ENCODE measurements at places on chromosomes 2 and 18. TPM values are rescaled to one million over a fixed set of nuclear protein-coding genes. Genes with fewer than 3 reads are reported as not detected.

- peak; percentile 46 for DNase-seq
These were observed 1.1 kb downstream of the COBLL1 start for GRCh38 chr2:164840458-164840929.

DNA sequence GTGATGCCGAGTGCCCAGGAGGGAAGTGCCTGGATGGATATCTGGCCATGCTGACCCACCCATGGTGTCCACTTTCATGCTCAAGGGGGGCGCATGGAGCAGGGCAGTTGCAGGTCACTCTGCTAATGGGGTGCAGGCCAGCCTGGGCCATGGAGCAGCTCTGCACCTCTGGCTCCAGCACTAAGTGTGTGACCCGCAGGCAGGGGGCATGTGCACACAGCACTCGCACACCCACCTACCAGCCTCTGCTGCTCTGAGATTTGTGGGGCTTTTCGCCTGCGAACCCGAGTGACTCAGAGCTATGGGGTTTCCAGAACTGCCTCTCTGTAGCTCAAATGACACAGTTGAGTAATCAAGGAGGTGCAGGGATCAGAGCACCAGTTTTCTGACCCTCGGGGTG lies 66.2 kb downstream of the CYP26B1 start:
- DNase-seq, result no peak

The UGT1A7 gene
- total RNA-seq, result not detected

- peak; percentile 54 for DNase-seq
These were observed 12.5 kb downstream of the NPC1 start for GRCh38 chr18:23573626-23574431.

GRCh38 chr2:222797261-222797660 lies 63.6 kb upstream of the ACSL3 start:
- peak; percentile 42 for DNase-seq

DNA sequence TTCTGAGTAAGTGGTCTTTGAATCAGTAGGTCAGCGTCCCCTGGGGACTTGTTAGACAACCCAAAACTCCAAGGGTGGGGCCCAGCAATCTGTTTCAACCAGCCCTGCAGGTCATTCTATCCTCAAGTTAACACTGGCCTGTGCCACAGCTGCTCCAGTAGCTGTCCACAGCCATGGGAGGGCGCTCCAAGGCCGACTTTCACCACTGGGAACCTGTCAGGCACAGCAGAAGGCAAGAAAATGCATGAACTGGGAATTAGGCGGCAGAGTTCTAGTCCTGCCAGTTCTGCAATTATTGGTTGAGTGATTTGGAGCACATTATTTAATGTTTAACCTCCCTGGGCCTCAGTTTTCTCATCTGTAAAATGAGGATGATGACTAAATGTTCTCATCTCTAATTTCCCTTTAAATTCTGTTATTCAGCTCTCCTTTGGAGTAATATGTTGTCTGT lies 17.4 kb upstream of the MRPL33 start:
- peak; percentile 85 for DNase-seq

The UGT1A8 gene
- not detected for total RNA-seq

The LPIN1 gene
- 11.5 TPM for total RNA-seq

The MC5R gene
- not detected for total RNA-seq

GRCh38 chr18:14978962-14979535 lies 231.1 kb downstream of the ANKRD30B start:
- no peak for DNase-seq

GRCh38 chr2:172921532-172922236 lies 154.0 kb upstream of the MAP3K20 start:
- no peak for DNase-seq

The ACMSD gene
- not detected for total RNA-seq

The NGEF gene
- 3.9 TPM for total RNA-seq

The C1QL2 gene
- 0.28 TPM for total RNA-seq

- no peak for DNase-seq
These were observed 14.4 kb upstream of the VRK2 start for GRCh38 chr2:58032016-58032763.

- no peak for DNase-seq
These were observed 238.8 kb upstream of the TANK start for GRCh38 chr2:160921386-160921964.

- DNase-seq, result no peak
These were observed 38.3 kb downstream of the OXER1 start for GRCh38 chr2:42725657-42726056.

The OR6B2 gene
- total RNA-seq, result not detected

DNA sequence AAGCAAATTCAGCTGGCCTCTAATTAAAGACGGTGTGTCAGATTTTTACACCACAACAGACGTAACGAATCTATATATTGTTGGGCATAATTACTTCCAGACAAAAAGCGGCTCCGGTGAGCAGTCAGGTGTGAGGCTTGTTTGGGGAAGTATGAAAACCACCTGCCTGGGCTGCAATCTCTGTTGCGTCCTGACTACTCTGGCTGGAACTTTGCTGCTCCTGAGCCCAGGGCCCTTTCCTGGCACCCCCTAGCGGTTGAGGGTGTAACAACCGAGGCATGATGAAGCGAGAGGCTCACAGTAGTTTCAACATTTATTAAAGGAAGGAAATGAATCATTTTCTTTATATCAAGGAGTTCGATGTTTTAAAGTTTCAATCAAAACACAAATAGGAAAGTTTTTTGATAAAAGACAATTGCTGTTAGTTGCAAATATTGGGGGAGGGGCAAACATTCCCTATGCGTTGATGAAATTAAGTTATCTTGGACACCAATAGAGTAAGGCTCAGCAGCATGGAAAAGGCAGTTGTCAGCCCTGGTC lies 10.6 kb upstream of the ITGB6 start:
- DNase-seq, result peak; percentile 77

GRCh38 chr2:238260883-238261282 lies 21.0 kb upstream of the HES6 start:
- DNase-seq, result no peak

- DNase-seq, result no peak
These were observed 59.2 kb upstream of the IGFBP2 start for GRCh38 chr2:216574046-216574445.

GRCh38 chr2:112626604-112627059 lies 19.1 kb upstream of the SLC20A1 start:
- peak; percentile 72 for DNase-seq

The CD8A gene
- total RNA-seq, result not detected

- no peak for DNase-seq
These were observed 107.9 kb downstream of the SPOPL start for GRCh38 chr2:138609446-138609845.

DNA sequence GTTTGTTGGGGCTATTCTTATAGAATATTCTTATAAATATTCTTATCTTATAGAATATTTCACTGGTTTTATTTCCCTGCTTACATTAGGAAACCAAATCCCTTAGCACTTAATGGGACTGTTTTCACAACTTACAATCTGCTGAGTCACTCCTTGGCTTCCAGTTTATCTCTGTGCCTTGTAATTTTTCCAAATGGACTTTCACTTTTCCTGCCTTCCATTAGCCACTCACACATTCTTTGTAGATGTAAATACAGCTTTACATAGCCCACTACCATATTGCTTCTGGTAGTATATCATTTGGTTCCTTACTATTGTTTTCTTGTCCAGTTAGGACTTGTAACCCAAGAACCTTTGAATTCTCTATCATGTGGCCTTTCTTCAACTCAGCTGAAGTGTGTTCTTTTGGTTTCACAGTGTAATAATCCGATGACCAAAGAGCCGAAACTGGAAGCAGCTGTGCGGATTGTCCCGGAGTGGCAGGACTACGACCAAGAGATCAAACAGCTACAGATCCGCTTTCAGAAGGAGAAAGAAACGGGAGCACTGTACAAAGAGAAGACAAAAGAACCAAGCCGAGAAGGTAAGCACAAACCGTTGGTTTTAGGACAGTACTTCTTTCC lies 96.1 kb downstream of the UGGT1 start:
- DNase-seq, result no peak

GRCh38 chr2:96683972-96684820 lies 41.6 kb downstream of the FER1L5 start:
- DNase-seq, result no peak

The RAB31 gene
- total RNA-seq, result 29.7 TPM

The RBM44 gene
- total RNA-seq, result 1.6 TPM

GRCh38 chr2:203534621-203535077 lies 452 bp downstream of the RAPH1 start:
- no peak for DNase-seq

- DNase-seq, result no peak
These were observed 820.4 kb downstream of the GALR1 start for GRCh38 chr18:78069784-78070664.

DNA sequence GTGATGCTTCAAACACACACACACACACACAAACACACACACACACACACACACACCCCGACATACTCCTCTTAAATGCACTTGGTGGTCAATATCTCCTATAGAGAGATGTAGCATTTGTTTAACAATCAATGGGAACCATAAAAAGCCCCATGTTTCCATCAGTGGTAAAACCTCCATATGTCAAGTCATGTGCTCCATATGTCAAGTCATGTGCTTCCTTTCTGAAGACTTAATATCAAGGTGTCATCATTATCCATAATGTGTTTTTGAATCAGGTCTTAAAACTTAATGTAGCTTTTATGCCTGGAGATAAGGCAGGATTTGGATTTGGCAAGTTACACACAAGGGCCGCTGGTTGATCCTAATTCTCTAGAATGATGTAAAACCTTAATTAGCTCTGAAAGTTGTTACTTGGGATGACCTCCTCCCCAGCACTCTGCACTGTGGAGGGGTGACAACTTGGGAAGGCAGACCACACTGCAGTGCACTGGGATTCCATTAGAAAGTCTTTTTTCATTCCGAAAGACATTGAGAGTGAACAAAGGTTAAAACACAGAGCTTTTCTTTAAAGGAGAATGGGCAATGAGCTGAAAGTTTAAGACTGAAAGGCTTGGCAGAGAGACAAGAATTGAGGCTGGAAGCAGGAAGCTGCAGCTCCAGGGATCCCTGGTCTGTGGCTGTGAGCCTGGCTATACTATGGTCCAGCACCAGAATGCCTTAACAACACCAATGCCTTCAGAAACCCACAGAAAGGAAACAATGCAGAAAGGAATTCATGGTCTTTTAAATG lies 26.4 kb downstream of the ALK start:
- DNase-seq, result no peak

The TMEM185B gene
- 9.9 TPM for total RNA-seq

DNA sequence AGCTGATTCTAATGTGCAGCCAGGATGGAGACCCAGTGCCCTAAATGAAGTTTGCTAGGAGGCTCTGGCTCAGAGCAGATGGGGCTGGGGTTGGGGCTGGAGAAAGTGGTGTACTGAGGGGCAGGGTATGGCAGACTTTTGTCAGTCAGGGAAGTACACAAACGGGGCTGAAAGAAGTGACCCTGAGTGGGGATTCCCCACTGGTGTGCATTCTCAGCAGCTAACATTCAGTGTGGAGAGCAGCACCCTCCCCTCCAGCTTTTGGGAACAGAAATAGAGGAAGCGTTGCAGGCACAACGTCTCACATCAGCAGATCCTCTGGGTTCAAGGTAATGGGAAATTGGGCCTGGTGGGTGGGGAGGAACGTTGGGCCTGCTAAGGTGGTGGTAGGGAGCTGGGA lies 89.1 kb upstream of the GCFC2 start:
- DNase-seq, result no peak

GRCh38 chr2:206354129-206354528 lies 79.7 kb downstream of the ZDBF2 start:
- DNase-seq, result no peak

The CD28 gene
- total RNA-seq, result not detected

The GRHL1 gene
- 0.30 TPM for total RNA-seq

DNA sequence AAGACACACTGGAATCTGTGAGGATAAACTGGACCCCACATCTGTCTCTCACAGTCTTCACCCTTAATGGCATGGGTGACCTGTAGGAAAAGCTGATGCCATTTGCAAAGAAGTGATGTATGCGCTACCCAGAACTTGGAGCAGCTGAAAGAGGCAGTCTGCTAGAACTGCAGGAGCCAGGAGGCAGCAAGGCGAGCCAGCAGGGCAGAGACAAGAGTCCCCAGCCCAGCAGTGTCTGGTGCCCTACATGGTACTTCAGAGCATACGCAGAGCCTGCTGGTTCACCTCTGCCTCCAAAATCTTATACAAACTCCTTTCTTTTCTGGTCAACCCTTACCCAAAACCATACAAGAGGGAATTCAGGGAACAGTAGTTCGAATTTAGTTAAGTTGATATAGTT lies 683.1 kb upstream of the RAB6C start:
- DNase-seq, result no peak

DNA sequence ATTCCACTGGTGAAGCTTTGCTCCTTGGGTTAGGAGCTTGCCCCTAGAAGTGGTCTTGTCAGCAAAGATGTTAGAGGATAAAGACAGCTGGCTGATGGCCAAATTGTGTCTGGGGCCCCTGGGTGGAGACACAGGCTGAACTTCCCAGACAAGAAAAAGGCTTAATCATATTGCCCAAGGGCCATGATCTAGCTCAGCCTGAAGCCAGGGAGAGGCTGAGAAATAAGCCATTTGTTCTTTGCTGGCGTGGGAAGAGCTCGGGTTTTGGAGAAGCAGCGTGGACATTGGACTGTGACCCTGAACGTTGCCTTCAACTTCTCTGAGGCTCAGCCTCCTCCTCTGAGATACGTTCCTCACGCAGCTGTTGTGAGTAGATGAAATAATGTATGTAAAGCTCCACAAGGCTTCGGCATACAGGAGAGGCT lies 153.0 kb downstream of the ZFP36L2 start:
- DNase-seq, result no peak

The CCDC121 gene
- 2.3 TPM for total RNA-seq
